Esophagus squamous epithelium (tissue), 5 donors: ENCODE measurements at places on chromosomes 2 and 18. TPM values are rescaled to one million over a fixed set of nuclear protein-coding genes. Genes with fewer than 3 reads are reported as not detected.

DNA sequence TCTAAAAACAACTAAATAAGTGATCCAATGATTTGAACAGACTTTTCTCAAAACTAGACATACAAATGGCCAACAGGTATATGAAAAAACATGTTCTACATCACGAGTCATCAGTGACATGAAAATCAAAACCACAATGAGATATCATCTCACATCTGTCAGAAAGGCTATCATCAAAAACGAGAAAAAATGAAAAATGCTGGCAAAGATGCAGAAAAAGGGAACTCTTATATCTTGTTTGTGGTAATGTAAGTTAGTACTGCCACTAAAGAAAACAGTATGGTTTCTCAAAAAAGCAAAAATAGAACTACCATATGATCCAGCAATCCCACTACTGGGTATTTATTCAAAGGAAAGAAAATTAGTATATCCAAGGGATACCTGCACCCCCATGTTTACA lies 255.3 kb upstream of the FBXO11 start:
- no peak for DNase-seq

Gene STARD6
- not detected for total RNA-seq

Gene CIAO1
- 128 TPM for total RNA-seq

DNA sequence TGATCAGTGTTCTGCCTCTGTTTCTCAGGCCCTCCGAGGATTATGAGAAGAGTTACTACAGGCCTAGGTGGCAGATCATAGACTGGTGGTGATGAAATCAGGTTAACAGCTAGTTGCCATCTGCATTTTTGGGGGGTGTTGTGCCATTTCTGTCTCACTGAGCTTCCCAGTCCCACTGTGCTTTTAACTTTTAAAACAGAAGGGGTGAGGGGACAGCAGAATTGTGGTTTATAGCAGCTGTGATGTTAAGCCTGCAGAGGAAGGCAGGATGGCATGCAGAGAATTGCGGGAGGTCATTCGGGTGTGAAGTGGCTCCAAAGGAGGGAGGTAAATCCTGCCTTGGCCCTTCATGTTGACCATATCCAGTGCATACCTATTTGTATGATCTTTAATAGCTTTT lies 5.0 kb downstream of the CAB39 start:
- DNase-seq, result no peak

Gene SIX3
- not detected for total RNA-seq
